Non-pigmented ciliary epithelial cell (primary cell): ENCODE measurements at places on chromosomes 7 and 10.

DNA sequence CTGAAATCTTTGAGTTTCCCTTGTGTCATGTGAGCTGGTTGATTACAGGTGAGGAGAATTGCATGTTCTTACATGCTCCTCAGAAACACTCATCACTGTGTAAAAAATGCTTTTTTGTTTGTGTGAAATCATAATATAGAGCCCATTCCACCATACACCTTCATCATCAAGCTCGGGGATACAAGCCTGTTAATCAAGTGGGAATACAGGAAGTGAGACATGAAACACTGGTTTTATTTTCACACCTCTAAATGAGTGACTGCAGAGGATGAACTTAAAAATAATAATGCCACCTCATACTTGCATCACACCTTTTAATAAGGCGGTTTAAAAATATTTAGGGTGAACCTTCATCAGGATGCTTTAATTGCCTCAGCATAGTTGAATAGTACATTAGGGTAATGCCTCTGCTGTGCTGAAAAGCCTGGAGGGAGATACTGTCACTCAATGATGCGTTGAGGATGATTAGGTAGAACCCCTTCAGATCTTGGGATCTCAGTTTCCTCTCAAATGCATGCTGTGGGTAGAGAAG is 164.6 kb downstream of the AUTS2 start:
- DNase-seq: no peak

- DNase-seq: no peak
These were observed 7.7 kb downstream of the PLAC9 start for GRCh38 chr10:80140251-80140650.

GRCh38 chr10:29517352-29517923 is 117.3 kb downstream of the SVIL start:
- DNase-seq: no peak

- no peak for DNase-seq
These were observed 384.1 kb downstream of the NXPH1 start for GRCh38 chr7:8817448-8818036.

GRCh38 chr10:25938405-25938804 is 4.4 kb downstream of the MYO3A start:
- no peak for DNase-seq

DNA sequence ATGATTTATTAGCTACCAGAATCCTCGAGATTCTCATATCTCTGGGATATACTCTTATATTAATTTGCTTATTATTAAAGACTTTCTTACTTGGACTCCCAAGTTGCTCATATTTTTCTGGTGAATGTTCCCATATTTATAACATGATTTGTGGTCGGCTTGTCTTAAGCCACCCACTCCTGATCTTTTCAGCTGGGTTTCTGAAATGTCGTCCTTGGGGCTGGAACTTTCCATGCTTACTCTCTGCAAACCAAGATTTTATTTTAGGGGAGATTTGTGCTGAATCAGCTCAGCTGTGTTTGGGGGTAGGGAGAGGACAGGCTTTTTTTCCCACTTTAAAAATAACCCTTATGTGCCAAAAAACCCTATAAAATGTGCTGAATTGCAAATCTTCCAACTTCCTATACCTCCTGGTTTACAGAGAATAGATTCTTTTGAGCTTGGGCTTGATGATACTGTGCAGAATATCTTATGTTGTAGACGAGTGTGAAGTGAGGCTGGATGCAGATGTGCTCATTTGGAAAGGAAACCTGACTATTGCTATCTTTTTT is 162.1 kb downstream of the SND1 start:
- peak; percentile 34 for DNase-seq

DNA sequence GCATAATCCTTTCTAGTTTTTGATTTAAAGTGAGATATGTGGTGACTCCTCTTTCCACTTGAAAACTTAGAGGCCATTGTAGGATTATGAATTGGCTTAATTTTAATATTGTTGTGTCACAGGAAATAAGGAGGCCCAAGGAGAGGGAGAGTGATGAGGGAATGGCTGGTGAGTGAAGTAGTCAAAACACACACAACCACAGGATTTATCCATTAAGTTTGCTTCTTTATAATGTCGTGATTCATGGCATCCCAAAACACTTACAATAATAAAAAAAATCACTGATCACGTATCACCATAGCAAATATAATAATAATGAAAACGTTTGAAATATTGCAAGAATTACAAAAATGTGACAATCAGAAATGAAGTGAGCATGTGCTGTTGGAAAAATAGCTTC is 1215.5 kb upstream of the LRRTM3 start:
- DNase-seq: no peak

DNA sequence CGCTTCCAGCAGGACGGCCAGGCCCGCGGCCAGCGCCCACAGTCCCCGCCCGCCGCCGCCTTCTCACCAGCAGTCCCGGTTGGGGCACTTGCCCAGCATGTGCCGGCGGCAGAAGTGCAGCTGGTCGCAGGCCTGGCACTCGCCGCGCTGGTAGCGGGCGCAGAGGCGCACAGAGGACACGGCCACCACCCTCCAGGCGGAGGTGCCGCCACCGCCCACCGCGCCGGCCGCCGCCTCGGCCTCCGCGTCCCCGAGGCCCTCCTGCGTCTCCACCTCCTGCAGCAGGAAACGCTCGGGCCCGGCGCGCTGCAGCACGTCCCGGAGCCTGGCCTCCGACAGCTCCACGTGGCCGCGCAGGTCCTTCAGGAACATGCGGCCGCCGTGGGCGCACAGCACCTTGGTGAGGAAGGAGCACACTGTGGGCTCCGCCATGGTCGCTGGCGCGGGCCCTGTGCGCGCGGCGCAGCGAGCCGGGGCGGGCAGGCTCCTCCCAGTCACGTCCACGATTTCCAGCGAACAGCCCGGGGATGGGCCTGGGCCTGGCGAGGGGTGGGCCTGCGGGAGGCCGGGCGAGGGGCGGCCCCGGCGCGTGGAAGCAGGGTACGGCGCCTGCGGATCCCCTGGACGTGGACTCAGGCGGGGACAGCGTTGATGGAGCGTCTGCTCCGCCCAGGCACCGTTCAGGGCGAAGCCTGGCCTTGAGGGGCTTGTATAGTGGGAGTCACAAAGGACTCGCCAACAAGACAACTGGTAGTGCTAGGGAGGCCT is at the start of gene ZC3HAV1L:
Gene ZC3HAV1L (minus strand): TSS at position 457 of the 768 bp plus-strand sequence. CDS start 25 bp downstream, at position 432.
- no peak for DNase-seq

DNA sequence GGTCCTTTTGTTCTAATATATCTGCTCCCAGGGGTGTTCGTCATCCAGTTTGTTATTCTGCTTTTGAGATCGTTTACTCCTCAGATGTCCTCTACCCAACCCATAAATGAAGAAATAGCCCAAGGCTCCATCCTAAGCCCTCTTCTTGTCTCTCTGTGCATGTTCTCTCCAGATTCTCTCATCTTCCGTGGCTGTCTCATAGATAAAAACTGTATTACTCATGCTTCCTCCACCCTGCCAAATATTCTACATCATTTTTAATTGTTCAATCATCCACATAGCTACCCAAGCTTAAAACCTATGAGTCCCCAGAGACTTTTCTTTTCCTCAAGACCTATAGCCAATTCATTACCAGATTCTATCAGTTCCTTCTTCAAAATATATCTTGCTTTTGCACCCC is 44.9 kb downstream of the CAV1 start:
- peak; percentile 81 for DNase-seq

DNA sequence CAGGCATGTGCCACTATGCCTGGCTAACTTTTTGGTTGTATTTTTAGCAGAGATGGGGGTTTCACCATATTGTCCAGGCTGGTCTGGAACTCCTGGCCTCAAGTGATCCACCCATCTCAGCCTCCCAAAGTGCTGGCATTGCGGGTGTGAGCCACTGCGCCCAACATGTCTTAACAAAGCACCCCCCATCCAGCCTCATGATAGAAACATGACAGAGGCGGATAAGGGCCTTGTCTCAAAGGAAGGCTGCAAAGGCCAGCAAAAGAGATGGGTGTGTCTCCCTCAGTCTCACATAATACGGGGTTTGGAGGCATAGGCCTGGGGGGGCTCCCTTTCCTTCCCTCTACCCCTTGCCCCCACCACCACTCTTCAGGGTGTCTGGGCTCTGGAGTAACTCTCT is 93.2 kb downstream of the SH3PXD2A start:
- no peak for DNase-seq

DNA sequence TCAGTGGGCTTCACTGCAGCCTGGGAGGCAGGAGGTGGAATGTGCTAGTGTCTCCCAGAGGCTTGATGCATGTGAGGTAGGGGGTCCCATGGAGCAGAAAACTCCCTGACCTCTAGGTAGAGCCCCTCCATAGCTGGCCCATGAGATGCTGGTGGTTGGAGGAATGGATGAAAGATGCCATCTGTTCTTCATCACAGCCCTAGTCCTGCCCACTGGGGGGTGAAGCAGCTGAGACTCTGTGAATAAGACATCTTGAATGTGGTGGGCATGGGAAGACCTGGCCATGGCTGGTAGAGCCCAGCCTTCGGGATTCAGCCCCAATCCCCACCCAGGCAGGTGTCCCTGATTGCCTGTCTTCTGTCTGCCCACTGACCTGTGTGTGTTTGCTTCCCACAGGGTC is 92.5 kb downstream of the COL13A1 start:
- no peak for DNase-seq

- DNase-seq: no peak
These were observed 85.5 kb downstream of the TBXAS1 start for GRCh38 chr7:139914306-139915267.

DNA sequence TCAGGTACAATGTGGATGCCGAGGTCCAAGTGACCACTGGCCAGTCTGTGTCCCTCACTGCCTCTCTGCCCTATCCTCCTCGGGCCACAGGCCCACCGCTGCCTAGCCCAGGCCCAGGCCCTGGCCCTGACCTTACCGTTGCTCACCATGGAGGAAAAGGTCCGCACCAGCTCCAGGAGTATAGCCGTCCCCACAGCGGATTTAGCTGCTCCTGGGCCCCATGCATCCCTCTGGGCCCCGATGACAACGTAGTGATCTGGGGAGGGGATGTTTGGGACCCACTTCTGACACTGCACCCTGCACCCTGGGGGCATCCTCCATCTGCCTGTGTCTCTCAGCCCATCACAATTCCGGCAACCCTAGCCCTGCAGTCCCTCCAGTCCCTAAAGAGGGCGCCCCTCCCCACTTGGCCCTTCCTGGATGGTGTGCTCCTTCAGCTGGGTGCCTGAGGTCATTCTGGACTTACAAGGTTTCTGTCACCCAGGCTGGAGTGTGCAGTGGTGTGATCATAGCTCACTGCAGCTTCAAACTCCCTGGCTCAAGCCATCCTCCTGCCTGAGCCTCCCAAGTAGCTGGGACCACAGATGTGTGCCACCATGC is 12.1 kb downstream of the TFR2 start:
- no peak for DNase-seq

DNA sequence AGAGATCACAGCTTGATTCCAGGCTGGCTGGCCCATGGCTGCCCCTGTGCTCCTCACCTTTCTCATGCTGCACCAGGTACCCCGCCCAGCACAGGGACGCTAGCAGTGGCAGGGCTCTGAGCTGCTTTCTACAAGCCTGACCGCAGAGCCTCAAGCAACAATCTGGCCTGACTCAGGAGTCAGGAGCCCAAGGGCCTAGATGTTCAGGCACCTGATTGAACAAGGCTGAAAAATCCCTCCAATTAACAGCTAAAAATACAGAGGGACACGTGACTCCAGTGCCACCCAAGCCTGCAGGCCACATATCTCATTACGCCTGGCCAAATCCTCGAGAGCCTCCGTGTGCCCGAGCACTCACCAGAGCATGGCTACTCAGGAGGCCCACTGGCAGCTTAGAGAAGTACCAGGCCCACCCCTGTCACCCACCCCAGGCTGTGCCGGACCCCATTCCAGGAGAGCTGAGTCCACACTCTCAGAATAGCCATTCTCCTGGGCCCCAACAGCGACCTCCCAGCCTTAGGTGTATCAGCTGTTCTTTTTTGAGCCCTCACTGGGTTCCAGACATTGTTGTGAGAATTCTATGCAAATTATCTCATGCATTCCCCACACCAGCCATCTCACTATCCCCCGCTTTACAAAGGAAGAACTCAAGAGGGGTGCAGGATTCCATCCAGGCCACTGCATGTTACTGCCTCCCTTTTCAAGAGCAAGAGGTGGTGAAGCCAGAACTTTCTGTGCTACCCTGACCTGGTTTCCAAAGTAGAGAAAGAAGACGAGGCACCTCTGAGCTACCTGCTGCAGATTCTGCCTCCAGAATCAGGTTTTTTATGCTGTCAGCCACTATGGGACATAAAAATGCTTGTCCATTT is 98.3 kb downstream of the COL13A1 start:
- no peak for DNase-seq

DNA sequence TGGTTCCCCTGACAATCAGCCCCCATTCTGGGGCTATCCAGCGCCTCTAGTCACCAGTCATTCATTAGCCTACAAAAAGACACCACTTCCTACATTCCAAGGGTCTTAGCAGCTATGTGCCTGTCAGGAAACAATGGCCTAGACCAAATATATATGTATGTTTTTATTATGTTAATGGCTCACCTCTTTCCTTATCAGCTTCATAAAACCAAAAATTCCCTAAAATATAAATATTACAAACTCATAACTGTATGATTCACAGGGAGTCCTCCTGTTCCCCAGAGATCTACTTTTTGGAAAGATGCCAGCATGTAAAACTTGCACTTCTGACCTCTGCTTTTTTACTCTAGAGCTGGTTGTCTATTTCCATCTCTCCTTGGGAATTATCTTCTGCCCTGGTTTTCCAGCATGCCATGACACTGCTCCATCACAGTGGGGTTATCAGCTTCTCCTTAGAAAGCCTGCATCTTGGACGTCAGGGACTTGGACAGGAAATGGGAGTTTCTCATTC is 79.2 kb downstream of the ABCA13 start:
- DNase-seq: peak; percentile 66

DNA sequence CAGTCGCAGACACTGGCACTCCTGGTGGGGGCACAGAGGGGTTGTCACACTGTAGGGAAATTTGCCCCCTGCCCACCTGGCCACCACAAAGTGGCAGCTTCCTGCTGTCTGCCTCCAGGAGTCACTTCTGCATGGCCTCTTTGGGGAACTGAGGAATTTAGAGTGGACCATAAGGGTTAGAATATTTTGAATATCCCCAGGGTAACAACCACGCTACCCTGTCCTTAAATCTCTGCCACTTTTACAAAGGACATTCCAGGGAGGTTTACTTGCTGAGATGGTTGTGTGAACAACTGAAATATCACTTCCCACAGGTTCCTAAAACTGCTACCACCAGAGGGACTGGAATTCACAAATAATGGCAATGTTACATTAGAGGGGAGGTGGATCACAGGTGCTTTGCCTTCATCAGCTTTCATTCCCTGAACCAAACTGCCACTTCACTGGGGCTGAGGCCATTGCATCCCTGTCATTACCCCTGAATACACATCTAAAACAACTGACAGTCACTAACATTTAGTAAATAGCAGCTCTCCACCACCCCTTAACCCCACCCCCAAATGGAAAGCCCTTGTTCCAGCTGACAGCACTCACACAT is 88.1 kb upstream of the IFRD1 start:
- DNase-seq: no peak

DNA sequence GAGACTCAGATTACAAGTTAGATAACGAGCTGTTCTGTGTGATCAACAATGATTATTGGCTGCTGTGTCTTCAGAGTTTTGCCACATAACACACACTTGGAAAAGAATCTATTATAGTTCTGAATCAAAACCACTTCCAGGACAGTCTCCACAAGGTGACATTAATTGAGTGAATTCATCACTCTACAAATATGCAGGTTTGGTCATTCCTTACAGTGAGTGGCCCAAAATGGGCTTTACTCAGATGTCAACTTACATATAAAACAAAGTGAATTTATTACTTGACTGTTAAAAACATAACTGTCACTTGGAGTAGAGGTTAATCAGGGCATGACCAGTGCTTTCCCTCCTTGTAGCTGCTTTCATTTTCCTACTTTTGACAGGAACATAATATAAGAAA is 984.3 kb downstream of the REEP3 start:
- no peak for DNase-seq

GRCh38 chr10:35638101-35638500 is 4.0 kb downstream of the FZD8 start:
- no peak for DNase-seq

- no peak for DNase-seq
These were observed 16.1 kb upstream of the PTTG1IP2 start for GRCh38 chr7:90453259-90453891.
